ENCODE measurements at places on chromosomes 13 and 19.

DNA sequence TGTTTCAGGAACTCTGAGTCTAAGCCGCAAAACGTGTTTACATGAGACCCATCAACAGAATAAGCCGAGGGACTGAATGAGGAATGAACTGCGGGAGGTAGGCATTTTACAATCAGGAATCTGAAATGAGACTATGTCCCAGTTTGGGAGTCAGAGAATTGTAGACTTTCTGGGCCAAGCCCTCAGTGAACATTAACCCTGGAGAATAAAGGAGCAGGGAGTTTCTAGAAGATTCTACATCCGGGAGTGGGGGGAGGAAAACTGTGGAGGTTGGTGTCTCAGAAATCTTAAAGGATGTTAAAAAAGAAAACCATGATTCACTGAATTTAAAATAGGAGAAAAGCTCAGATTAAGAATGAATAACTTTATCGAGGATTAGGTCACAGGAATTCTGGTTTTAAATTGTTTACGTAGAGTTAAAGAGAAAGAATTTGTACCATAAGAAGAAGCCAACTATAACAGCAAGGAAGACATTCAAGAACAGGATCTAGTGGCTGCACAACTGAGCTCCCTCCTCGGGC lies 18.5 kb downstream of the RFX2 start:
- peak; percentile 21 for DNase-seq

- no peak for DNase-seq
Observed at GRCh38 chr13:29888306-29888705, 37.9 kb upstream of the UBL3 start.

GRCh38 chr13:101697745-101698144 lies 245.3 kb downstream of the ITGBL1 start:
- no peak for DNase-seq

DNA sequence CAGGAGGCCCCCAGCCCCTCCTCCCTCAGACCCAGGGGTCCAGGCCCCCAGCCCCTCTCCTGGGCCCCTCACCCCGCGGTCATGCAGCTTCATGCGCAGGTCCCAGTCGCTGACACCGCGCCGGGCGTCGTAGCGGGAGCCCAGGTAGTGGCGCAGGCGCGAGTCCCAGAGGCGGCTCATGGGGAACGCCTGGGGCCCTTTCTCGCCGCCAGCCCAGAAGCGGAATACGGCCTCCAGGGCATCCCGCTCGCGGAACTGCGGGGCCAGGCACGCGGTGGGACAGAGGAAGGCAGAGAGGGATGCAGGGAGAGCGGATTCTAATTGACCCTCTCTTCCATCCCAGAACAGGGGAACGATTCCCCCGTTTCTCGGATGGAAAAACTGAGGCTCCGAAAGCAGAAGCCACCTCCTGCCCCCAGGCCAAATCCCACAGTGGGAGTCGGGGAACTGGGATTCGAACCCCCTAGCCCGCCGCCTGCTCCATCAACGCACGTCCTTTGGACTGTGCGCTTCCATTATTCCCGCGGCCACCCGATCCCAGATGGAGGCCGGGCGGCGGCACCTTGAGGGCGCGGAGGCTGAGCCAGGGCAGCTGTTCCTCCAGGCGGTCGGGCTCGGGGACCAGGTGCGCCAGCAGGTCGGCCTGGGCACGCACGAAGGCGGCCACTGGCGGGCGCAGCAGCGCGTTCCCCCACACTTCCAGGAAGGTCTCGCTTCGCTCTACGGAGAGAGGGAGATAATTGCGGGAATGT lies 4.2 kb upstream of the TNNI3 start:
- DNase-seq, result no peak

DNA sequence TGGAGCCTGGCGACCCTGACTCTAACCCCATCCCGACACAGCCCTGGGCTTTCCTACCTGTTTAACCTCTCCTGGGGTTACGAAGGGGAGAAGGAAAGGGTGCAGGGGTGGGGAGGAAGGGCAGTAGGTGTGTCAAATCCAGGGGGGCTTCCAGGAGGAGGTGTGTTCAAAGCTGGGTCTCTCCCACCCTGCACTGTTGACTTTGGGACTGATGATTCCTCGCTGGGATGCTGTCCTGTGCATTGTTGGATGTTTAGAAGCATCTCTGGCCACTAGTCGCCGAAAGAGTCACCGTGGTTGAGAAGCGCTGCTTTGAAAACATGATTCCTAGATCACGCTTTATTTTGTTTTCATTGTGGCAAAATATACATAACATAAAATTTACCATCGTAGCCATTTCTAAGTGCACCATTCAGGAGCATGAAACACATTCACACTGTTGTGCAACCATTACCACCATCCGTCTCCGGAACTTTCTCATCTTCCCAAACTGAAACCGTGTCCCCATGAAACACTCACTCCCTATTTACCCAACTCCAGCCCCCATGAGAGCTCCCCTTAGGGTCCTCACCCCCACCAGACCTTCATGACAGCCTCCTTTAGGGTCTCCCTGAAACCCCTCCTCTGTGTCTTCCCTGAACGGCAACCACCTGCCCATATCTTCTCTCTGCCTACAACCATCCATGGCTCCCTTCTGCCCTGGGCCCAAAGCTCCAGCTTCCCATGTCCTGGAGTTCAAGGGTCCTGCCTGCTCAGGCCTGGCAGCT lies 4.4 kb upstream of the FCER2 start:
- no peak for DNase-seq

DNA sequence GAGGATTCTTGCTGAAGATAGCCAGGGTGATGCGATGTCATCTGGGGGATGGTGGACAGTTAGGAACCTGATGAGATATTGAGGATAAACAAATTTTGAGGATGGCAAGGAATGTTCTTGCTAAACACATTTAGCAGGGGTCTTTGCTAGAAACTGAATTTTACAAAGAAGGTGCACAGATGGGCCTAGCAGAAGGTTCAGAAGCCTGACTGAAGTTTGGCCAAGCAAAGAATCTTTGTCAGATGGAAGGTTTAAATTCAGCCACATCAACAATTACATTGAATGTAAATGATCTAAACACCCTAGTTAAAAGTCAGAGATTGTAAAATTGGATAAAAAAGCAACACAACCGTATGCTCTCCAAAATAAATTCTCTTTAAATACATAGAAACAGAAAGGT lies 68.8 kb downstream of the WASF3 start:
- no peak for DNase-seq

GRCh38 chr13:104577071-104577815 lies 1511.0 kb upstream of the SLC10A2 start:
- DNase-seq, result no peak

GRCh38 chr19:52946322-52947310 lies 16.1 kb downstream of the ZNF816 start:
- peak; percentile 28 for DNase-seq

DNA sequence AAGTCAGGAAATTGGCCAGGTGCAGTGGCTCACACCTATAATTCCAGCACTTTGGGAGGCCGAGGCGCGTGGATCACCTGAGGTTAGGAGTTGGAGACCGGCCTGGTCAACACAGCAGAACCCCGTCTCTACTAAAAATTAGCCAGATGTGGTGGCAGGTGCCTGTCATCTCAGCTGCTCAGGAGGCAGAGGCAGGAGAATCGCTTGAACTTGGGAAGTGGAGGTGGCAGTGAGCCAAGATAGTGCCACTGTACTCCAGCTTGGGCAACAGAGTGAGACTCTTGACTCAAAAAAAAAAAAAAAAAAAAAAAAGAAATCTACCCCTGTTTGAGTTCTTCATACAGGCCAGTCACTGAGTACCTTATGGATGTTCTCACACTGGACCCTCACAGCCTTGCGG lies 42.0 kb downstream of the SLC15A1 start:
- no peak for DNase-seq

- DNase-seq, result no peak
Observed at GRCh38 chr13:21823416-21823815, 152.5 kb downstream of the FGF9 start.

DNA sequence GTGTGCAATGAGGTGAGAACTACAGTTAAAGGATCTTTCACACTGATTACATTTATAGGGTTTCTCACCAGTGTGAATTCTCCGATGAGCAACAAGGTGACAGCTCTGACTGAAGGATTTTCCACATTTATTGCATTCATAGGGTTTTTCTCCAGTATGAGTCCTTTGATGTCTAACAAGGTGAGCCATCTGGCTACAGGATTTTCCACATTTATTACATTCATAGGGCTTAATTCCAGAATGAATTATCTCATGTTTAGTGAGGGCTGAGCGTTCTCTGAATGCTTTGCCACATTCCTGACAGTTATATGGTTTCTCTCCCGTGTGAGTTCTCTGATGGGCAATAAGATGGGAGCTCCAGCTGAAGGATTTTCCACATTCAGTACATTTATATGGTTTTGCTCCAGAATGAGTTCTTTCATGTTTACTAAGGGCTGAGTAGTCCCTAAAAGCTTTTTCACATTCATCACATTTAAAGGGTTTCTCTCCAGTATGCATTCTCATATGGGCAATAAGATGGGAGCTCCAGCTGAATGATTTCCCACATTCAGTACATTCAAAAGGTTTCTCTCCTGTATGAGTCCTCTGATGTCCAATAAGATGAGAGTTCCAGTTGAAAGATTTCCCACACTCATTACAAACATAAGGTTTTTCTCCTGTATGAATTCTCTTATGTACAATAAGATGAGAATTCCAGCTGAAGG lies 4.4 kb upstream of the C19orf18 start:
- no peak for DNase-seq

DNA sequence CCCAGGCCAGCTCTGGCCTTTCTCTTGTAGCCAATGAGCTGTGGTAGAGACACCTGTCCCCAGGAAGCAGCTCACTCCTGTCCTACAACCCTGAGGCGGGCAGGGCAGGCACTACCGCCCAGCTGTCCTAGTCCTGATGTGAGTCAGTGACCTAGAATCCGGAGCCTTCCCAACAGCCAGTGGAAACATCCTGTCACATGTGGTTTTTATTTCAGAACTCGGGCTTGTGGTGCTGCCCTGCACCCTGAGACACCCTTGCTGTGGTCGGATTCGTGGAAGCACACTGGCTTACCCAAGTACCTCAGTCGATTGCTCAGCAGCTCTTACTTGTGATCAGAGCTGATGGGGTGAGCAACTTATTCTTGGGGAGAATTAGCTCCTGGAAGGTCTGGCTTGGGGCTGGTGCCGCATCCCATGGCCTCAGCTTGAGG lies 83.6 kb upstream of the ARHGEF7 start:
- DNase-seq, result peak; percentile 89

DNA sequence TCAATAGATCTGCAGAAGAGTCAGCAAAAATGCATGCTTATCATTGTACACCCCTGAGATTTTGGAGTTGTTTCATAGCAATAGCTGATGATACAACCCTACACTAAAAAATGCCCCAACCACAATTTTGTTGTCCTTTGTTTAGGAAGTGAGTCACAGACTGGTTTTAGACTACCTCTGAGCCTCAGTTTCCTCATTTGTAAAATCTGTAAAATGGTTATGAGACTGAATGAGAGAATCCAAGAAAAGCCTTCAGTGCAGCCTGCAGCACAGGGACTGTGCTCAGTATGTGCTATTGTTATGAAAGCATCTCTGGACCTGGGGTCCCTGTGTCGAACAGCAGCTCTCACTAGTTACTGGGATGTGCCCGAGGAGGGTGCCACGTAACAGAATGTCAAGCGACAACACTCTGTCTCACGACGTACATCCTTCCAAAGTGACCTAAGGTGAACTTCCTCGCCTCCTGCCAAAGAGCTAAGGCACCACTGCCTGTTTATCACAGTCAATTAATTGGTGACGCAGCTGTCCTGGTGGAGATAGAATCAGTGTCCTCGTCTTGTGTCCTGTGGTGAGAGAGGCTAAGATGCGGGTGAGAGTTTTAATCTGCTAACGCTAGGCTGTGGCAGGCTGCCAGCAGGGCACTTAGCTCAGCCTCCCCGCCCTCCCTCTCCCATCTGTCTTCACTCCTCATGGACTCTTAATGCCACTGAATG lies 18.1 kb downstream of the DHRS12 start:
- peak; percentile 62 for DNase-seq

- no peak for DNase-seq
Observed at GRCh38 chr19:33927789-33928457, 131.3 kb downstream of the KCTD15 start.

GRCh38 chr13:51311957-51312520 lies 27.5 kb upstream of the SERPINE3 start:
- DNase-seq, result no peak

GRCh38 chr13:79557666-79558065 lies 76.7 kb downstream of the NDFIP2 start:
- DNase-seq, result no peak

GRCh38 chr13:84358601-84359000 lies 476.3 kb upstream of the SLITRK1 start:
- DNase-seq, result no peak

- DNase-seq, result no peak
Observed at GRCh38 chr19:51978882-51979281, 7.8 kb downstream of the ZNF350 start.

DNA sequence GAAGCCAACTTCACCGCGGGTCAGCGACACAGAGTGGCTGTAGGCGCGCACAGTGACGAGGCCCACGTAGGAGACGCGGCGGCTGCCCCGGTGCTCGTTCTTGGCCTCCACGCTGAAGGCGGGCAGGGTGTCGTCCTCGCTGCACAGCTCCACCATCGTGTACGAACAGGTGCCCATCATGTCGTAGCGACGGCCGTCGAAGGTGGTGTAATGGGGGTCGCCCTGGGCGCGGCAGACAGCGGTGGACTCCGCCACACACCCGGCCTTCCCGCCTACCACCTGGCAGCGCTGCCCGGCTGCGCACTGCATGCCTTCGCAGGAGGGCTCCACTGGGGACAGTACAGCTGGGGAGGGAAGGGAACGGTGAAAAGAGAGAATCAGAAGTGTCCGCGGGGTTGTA lies 10.0 kb downstream of the FCGBP start:
- no peak for DNase-seq

DNA sequence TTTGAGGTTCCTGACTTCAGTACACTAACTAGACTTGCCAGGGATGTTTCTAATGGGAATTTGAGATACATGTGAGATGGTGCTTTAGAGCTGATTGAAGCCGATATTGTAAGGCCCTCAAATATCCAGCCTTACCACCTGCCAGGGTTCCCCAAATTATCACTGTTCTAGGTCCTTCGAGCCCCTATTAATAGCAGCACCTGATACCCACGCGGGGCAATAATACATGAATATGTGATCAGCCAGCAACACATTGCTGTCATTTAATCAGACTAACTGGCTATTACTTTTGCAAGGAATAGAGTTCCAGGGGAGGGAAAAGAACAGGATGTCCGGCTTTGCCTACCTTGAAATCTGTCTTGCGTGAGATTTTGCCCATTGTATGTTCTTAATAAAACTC lies 5.1 kb downstream of the RGCC start:
- DNase-seq, result no peak

DNA sequence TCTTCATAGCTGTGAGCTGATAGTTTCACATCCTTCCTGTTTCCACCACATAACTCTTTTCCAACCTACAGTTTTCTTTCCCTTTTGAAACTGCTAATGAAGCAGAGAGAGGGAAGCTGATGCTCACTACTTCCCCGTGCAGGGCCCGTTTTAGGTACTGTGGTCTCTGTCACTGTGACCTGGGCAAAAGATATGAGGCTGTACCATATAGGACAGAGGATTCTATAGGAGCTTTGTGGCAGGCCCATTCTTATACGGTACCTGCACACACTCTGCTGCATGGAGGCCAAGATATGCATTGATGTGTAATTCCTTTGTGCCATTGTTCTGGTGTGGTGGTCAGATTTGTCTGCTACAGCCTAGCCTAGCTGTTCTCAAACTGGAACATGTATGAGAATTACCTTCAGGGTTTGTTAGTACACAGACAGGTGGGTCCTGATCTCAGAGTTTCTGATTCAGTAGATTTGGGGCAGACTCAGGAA lies 577.3 kb downstream of the LMO7 start:
- DNase-seq, result no peak
